ENCODE measurements at places on chromosomes 16 and 17.
A peak's percentile ranks its signal among the peaks of the same experiment; 100 is the strongest.

DNA sequence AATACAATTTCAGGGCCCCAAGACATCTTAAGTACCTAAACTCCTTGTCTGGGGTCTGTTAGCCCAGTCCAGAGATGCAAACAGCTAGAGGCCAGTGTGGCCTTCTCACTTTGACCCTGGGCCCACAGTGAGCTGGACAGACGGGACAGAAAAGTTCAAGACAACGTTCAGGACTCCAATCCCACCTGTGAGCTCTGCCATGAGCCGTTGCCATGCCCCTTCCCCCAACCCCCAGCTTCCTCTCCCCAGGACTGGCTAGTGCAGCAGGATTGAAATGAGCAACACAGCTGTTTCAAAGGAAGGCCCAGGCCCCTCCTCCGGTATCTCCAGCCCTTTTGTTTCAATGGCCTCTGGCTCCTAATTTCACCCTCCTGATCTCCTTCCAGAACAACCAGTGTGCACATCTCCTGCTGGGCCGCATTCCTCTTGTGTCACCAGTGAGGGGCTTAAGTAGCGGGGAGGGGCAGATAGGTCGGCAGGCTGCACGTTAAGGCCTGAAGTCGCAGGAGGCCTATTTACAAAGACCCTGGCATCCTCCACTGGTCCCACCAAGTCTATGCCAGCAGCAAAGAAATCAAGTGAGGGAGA, 11.3 kb downstream of the AXIN2 start:
- no peak for DNase-seq

DNA sequence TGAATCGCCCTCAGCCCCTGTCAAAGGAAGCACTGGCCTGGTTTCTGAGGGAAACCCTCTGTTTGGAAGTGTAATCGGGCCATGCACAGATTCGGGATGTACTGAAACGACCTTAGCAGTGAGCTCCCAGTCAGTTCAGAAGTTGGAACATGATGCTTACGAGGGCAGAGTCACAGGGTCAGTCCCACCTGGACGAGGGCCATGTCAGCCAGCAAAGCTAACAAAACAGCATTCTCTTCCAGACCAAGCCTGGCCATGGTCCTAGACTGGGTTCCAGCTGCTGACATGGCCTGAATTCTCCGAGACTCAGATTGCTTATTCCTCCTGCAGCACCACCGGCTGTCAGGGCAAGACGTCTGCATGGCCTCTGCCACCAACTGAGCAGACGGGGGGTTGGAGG, 192.2 kb upstream of the WSCD1 start:
- no peak for DNase-seq

DNA sequence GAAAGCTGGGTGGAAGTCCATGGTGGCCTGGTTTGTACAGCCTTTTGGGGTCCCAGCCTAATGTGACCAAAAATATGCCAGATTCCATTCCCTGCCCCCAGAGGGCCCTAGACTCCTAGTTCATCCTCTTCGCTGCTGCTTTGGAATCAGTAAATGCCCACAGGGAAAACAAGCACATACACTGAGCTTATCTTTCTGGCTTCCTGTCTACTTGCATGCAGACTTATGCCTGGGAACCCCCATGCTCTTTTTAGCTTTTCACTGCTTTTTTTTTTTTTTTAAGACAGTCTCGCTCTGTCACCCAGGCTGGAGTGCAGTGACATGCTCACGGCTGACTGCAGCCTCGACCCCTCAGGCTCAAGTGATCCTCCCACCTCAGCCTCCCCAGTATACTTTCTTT, 6.2 kb upstream of the CD300LG start:
- no peak for DNase-seq

- DNase-seq: no peak
Observed at GRCh38 chr16:10631886-10632285, 51.5 kb upstream of the EMP2 start.

DNA sequence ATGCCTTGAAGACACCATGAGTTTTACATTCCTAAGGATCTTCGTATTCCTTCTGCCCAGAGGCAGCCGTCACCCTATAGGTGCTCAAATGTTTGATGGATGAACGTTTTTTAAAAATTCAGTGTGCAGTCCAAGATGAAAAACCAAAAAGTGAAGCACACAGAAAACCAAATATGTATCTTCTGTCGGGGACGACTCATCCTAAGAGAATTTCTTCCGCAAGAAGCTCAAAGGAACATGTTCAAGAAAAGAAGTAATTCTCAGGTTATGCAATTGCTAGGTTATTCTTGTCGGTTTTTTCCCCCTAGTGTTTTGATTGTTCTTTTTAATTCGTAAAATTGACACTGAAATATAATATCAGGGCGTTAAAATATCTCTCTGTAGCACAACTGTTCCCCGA, 1.4 kb downstream of the CENPV start:
- DNase-seq: no peak

- no peak for DNase-seq
Observed at GRCh38 chr17:27512511-27513346, 56.5 kb downstream of the KSR1 start.

DNA sequence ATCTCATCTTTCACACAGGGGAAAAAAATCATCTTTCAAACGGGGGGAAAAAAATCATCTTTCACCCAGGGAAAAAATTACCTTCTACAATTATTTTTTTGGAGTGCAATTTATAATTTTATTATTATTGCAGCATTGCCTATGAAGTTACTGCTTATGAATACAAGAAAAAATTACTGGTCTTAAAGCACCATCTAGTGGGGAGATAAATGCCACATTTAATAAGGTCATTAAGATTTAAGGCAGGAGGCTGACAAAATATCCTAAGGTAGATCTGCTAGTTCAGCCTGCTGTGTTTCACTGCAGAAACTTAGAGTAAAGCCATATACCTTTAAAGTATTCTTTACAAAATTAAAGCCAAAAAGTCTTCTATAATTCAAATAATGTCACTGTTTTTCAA, 13.7 kb downstream of the SHCBP1 start:
- peak; percentile 24 for DNase-seq

DNA sequence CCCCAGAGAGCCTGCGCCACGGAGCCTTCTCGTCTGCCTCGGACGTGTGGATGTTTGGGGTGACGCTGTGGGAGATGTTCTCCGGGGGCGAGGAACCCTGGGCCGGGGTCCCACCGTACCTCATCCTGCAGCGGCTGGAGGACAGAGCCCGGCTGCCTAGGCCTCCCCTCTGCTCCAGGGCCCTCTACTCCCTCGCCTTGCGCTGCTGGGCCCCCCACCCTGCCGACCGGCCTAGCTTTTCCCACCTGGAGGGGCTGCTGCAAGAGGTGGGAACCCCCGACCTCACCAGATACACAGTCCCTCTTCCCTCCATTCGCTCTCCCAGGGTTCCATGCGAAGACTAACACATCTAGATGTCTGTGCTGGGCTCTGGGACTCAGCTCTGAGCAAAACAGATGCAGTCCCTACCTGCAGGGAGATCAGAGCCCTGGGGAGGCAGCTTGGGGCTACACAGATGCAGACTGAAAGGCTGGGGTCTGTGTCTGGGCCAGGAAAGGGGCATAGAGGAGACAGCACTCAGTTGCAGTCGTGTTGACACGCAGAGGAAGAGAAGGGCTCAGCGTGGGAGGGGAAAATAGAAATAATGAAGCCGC, 3.7 kb downstream of the TNK1 start:
- no peak for DNase-seq

- no peak for DNase-seq
Observed at GRCh38 chr17:7024402-7024785, 1.5 kb downstream of the BCL6B start.

GRCh38 chr16:51181503-51181811, 30.4 kb upstream of the SALL1 start:
- DNase-seq: no peak

DNA sequence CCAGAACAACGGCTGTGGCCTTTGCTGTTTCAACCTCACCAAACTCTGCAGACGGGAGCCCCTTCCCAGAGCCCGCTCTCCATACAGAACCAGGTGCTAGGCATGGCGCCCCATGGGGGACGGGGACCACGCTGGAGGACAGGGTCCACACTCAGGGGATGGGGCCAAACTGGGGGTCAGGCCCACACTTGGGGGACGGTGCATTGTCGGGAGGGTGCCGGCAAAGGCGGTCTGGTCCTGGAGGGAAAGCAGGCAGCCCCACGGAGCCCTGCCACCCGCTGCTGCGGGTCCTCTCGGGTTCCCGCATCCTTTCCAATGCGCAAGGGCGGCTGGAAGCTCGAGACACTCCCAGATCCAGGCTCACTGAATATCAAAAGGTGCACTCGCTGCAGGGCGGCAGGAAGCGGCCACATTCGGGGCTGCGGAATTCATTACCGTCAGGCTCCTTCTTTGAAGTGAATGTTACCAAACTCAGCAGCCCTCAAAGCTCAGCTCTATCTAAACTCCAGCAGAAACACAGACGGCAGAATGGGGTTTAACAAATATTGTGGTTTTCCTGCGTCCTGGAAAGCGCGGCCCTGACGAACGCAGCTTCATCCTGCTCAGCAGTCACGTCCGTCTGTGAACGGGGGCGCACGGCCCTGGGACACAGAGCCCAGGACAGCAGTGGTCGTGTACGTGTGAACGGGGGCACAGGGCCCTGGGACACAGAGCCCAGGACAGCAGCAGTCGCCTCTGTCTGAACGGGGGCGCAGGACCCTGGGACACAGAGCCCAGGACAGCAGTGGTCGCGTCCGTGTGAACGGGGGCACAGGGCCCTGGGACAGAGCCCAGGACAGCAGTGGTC, 41.3 kb downstream of the LMF1 start:
- no peak for DNase-seq

- no peak for DNase-seq
Observed at GRCh38 chr17:8210761-8211458, 535 bp upstream of the AURKB start.

- no peak for DNase-seq
Observed at GRCh38 chr16:84599521-84600202, 18.2 kb downstream of the COTL1 start.

DNA sequence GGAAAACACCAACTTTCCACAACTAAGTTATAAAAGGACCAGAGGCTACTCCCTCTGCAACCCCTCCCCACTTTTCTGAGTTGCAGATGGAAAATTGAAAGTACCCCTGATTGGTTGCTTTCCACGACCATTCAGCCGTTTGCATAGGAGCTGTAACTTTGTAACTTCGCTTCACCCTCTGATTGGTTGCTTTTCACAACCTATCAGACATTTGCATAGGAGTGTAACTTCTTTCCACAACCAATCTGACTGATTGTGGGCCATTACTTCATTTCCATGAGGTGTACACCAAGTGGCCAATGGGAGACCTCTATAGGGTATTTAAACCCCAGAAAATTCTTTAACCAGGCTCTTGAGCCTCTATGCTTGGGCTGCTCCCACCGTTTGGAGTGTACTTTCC, 644.1 kb downstream of the WWOX start:
- no peak for DNase-seq

- DNase-seq: peak; percentile 11
Observed at GRCh38 chr16:11136600-11136999, 119.4 kb downstream of the SOCS1 start.

DNA sequence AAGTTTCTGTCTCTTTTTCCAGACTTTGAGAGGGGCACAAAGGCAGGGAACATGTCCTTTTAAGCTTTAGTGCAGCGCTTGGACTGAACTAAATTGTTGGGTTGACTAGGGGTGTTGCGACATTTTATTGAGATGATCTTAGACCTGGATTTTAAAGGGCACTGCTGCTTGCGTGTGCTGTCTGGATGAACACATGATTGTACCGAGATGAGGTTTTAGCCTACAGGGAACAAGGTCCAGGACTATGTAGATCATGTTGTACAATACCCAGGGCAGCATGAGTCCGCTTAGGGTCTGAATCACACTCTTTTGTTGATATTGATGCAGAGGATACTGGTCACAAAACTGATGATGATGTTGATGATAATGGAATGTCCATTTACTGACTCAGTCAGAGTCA, 5.2 kb upstream of the RGS9 start:
- DNase-seq: no peak

All from NCI-H1436 (cell line).